ENCODE measurements at places on chromosomes 16 and 17.
A peak's percentile ranks its signal among the peaks of the same experiment; 100 is the strongest.

- no peak for DNase-seq
Measured at GRCh38 chr16:57258910-57259475, 13.9 kb downstream of the ARL2BP start.

GRCh38 chr17:8324923-8325322 is 14.7 kb upstream of the ODF4 start:
- no peak for DNase-seq

DNA sequence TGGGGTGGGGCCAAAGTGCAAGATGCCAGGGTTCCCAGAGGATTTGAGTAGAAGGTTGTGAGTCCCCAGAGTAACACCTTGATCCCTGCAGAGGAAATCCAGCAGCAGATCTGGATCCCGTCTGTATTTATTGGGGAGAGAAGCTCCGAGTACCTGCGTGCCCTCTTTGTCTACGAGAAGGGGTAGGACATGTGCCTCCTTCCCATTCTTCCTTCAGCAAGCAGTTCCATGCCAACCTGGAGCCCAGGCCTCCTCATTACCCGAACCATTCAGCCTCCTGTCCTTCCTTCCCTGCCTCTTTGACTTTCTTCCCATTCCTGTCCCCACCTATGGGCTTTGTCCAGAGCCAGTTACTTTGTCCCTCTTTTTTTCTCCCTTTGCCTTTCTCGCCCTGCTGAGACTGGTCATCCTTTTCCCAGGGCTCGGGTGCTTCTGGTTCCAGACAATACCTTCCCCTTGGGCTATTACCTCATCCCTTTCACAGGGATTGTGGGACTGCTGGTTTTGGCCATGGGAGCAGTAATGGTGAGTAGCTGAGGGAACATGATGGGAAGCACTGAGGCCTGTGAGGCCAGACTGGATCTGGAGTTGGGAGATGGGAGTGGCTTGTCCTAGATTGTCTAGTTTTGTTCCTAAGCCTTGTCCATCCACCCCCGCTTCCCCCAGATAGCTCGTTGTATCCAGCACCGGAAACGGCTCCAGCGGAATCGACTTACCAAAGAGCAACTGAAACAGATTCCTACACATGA is 2.9 kb downstream of the RNF167 start:
- DNase-seq = no peak

- no peak for DNase-seq
Measured at GRCh38 chr16:1474082-1474795, 589 bp downstream of the CLCN7 start.

- no peak for DNase-seq
Measured at GRCh38 chr17:60888812-60889709, 211.4 kb downstream of the BCAS3 start.

DNA sequence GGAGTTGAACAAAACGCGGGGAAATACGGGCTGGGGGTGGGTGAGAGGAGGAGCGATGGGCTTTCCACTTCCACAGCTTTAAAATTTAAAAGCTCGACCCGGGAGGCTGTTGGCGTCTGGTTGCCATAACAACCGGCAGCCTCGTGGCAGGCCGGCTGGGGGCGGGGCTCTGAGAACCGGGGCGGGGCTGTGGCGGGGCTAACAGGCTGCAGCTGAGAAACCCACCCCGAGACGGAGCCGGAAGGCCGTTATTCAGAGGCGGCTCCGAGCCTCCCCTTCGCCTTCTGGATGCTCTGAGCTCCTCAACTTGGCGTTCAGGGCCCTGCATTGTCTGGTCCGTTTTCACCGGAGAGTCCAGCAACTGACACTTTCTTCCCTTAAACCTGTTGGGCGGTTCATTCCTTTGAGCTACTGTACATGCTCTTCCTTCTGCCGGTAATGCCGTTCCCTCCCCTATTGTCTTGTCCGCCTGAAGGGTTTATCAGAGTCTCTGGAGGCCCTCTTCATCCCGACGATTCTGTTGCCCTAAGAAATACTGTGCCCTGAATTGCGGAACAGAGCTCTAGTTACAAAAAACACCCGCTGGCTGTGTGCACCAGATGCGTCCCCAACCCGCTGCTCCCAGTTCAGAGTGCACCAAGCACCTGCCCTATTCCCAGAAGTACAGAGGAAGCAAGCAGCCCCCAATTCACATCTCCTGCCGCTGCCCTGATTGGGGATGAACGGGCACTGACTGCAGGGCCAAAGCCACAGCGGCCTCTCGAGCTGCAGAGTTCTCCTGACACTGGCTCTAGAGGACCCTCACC is 596 bp downstream of the DNAAF8 start:
- DNase-seq = peak; percentile 94

GRCh38 chr17:49889500-49889899 is 41.6 kb upstream of the TAC4 start:
- no peak for DNase-seq

DNA sequence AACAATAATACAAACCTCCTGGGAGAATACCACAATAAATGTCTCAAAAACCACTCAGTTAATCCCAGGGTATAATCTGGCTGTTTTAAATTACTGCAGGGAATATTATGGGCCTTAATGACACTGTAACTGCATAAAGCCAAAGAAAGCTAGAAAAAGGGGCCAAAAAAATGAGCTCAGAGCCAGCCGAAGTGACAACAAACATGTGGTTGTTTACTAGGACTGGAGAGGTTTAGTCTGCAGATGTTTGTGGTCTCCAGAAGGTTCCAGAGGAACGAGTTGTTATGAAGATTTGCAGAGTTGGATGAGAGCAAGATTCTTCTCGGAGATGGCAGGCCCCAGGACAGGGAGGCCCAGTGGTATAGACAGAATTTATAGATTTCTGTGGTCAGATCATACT is 97.1 kb upstream of the AKTIP start:
- no peak for DNase-seq

GRCh38 chr17:61835606-61836005 is 27.7 kb downstream of the BRIP1 start:
- DNase-seq = no peak

- peak; percentile 88 for DNase-seq
Measured at GRCh38 chr16:2777231-2777902, at the start of gene ELOB. Gene ELOB (minus strand): TSS chr16:2777280. CDS start chr16:2777239, 41 bp downstream.

DNA sequence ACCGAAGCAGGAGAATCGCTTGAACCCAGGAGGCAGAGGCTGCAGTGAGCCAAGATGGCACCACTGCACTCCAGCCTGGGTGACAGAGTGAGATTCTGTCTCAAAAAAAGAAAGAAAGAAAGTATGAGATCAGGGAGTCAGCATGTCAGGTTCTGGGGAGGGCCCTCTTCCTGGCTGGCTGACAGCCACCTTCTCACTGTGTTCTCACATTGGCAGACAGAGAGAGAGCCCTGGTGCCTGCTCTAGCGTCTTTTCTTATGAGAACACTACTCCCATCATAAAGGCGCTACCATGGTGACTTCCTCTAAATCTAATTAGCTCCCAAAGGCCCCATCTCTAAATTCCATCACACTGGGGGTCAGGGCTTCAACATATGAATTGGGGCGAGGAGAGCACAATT is 27.6 kb upstream of the RBBP6 start:
- no peak for DNase-seq

GRCh38 chr16:64962786-64963185 is 159.1 kb downstream of the CDH11 start:
- DNase-seq = no peak

- DNase-seq = no peak
Measured at GRCh38 chr17:62219221-62219899, 154.3 kb upstream of the MED13 start.

DNA sequence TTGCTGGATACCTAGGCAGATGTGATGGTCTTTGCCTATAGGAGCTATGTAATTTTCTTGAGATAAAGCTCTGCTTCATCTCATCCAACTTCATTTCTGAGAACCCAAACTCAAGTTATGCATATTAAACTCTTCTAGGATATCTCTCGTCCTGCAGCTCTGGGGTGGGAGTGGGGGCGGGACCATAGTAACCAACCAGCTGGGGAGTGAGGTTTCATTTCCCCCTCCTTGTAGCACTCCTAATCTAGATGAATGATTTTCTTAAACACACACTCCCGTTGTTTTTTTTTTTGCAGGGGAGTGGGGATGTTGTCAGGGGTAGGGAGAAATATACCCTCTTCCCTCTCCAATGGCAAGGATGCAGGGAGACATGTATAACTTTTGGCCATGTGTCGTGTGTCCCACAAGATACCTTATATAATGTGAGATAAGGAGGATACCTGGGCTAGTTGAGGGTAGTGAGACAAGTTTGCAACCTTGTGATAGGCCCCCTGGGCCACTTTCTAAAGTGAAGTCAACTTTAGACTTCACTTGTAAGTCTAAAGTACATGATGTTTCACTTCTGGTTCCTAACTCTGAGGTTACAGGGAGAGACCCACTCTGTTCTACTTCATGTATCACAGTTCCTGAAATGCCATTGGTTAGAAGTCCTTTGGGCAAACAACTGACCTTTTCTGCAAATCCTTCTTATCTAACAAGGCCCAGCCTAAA is 10.5 kb upstream of the HEATR6 start:
- no peak for DNase-seq

DNA sequence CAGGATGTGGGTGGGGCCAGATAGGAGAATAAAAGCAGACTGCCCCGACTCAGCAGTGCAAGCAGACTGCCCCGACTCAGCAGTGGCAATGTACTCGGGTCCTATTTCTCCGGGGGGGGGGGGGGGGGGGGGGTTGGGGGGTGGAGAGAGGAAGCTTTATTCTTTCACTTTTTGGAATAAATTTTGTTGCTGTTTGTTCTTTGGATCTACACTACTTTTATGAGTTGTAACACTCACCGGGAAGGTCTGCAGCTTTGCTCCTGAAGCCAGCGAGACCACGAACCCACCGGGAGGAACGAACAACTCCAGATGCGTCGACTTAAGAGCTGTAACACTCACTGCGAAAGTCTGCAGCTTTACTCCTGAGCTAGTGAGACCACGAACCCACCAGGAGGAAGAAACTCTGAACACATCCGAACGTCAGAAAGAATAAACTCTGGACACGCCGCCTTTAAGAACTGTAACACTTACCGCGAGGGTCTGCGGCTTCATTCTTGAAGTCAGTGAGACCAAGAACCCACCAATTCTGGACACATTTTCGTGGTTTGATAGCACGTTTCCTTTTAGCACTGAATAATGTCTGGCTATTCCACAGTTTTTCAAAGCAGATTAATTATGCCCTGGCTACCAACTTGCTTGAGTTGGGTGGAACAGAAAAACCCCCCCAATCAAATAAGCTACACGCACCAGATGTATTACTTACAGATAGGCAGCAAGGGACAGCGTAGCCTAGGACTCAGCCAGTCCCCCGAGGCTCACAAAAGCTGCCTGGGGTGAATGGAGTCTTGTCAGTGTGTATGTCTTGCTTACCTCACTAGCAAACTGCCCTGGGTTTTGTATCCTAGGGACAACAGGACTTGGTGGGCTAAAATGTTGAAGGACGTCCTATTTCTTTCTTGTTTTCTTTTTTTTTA is 11.9 kb downstream of the FZD2 start:
- DNase-seq = no peak

GRCh38 chr17:14506364-14506763 is 205.5 kb downstream of the HS3ST3B1 start:
- DNase-seq = no peak

Data from CD4-positive, alpha-beta T cell treated with Interleukin-2 at 100 ng/mL for 4 hours (primary cell).